ENCODE measurements at places on chromosomes 6 and 20. TPM values are rescaled to one million over a fixed set of nuclear protein-coding genes. Genes with fewer than 3 reads are reported as not detected.
A peak's percentile ranks its signal among the peaks of the same experiment; 100 is the strongest.

DNA sequence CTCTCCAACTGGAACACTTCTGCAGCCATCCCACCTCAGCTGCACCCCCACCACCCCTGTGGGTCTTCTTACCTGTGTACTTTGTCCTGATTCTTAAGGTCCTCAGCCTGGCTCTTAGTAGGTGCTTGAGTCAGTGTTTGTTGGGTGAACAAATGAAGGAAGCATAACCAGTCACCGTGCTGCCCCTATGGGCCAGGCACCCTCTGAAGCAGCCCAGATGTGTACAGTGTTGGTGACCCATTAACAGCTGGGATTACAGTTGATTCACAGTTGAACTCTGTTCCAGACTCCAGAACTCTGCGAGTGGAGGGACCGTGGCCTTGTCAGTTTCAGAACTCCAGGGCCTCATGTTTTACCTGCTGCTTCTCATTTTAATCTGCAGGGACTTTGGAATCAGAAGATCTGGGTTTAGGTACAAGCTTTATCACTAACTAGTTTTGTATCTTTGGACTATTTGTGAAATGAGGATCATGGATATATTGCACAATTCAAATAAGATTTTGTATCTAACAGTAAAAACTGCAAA, 203.8 kb downstream of the TMEM242 start:
- no peak for DNase-seq

- peak; percentile 58 for DNase-seq
These were observed 61.8 kb upstream of the TIAM2 start for GRCh38 chr6:154933181-154933827.

DNA sequence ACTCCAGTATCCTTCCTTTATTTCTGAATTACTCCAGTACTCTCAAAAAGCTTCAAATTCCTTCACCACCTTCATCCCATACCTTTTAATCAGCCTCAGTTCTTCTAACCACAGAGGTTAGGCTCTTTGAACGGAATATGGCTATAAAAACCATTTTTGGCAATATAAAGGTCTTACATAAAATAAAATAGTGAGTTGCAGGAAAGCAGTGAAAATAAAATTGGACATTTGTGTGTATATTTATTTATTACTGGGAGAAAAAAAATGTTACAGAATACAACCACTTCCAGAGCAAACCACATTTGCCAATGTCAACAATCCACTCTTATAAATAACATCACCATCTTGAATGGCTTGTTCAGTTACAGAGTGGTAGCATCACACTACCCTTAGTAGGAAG, 7.7 kb downstream of the HDDC2 start:
- no peak for DNase-seq

GRCh38 chr20:15930311-15931305, 642.6 kb downstream of the KIF16B start:
- DNase-seq: peak; percentile 67

DNA sequence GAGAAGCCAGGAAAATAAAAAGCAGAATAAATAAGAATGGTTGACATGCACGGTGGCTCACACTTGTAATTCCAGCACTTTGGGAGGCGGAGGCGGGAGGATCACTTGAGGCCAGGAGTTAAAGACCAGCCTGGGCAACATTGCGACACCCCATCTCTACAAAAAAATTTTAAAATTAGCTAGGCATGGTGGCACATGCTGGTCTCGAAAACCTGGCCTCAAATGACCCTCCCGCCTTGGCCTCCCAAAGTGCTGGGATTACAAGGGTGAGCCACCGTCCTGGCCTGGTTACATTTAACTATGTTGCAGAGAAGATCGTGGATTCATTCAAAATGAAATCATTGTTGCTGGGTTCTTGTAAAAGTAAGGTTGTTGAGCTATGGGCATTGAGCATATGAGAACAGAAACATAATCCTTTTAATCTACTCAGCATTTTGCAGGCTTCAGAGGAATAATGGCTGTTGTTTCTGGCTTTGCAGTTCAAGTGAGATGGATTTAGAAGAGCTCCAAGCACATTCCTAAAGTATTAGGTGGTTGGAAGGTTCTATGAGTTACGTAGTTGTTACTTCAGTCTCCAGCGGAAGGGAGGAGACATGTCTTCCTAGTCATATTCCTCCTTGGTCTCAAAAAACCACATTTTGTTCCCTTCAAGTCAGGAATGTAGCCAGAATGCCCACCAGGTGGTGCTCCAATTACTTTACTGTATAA, 45.6 kb upstream of the RAB23 start:
- peak; percentile 99 for DNase-seq

GRCh38 chr20:39453890-39454289, 491.7 kb downstream of the DHX35 start:
- DNase-seq: no peak

GRCh38 chr20:37828684-37829083, 74.2 kb upstream of the VSTM2L start:
- DNase-seq: no peak

DNA sequence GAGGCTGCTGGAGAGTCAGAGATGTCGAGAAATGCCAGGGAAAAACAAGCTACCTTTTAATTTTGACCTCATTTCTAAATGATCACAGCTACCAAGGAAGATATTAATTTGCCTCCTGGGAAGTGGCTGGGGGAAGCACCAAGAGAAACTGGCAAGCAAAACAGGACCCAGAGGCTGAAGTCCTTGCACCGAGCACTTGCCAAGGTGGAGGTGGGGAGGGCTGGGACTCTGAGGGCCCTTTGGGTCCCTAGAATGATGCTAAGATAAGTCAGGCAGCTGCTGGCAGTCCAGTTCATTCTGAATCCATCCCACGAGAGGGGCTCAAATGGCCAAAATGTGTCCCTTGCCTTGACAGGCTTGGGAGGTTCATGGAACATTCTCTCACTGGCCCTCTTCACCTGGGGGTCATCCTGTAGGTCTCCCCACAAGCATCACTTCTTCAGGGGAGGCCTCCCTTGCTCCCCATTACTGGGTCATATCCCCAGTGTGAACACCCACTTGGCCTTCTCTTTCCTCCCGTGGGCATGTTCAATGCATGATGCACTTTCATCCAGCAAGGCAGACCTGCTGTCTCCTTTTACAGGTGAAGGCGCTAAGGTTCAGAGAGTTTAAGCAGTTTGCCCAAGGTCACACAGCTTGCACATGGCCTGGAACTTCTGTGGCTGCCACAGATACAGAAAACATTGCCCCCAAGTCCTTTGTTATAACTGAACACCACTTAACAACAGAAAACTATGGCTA, 39.1 kb upstream of the BLCAP start:
- DNase-seq: no peak

GRCh38 chr20:15482525-15482924, 1090.7 kb downstream of the KIF16B start:
- DNase-seq: peak; percentile 9

GRCh38 chr6:160249671-160250070, 8.9 kb downstream of the SLC22A2 start:
- peak; percentile 49 for DNase-seq

DNA sequence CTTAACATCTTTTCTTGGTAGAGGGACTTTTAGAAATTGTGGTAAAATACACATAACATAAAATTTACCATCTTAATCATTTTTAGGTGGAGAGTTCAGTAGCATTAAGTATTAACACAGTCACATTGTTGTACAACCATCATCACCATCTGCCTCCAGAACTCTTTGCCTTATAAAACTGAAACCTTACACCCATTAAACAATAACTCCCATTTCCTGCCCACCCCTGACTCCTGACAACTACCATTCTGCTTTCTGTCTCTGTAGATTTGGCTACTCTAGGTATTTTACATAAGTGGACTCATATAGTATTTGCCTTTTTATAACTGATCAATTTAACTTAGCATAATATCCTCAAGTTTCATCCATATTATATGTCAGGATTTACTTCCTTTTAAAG, 88.7 kb downstream of the ZHX3 start:
- no peak for DNase-seq

DNA sequence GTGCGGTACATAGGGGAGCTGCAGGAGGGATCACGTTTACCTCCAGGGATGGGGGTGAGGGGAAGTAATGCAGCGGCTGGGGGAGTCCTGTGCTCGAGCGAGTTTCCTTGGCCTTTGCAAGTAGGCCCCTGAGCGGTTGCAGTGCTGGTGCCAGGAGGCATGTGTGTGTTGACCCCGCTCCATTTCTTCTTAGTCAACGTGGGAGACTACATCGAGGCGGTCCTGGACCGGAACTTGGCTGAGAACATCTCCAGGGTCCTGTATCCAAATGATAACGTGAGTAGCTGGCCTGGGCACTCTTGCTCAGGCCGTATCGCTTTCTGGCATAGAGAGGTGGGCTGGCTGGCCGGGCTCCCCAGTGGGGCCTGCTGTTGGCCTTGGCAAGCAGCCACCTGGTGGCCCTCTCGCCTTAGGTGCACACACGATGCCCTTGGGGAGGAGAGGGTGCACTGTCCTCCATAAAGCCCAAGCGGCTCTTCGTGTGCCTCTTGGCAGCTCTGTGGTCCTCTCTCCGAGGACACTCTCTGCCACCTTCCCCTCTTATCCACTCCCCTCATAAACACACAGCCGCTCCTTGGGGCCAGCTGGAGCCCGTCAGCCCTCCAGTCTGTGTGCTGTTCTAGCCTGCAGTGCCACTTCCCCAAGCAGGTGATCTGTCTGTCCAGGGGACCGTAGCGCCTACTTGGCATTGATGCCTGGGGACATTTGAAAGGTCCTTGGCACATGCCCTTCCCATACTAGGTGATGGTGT, 29.3 kb downstream of the PYGB start:
- DNase-seq: no peak

DNA sequence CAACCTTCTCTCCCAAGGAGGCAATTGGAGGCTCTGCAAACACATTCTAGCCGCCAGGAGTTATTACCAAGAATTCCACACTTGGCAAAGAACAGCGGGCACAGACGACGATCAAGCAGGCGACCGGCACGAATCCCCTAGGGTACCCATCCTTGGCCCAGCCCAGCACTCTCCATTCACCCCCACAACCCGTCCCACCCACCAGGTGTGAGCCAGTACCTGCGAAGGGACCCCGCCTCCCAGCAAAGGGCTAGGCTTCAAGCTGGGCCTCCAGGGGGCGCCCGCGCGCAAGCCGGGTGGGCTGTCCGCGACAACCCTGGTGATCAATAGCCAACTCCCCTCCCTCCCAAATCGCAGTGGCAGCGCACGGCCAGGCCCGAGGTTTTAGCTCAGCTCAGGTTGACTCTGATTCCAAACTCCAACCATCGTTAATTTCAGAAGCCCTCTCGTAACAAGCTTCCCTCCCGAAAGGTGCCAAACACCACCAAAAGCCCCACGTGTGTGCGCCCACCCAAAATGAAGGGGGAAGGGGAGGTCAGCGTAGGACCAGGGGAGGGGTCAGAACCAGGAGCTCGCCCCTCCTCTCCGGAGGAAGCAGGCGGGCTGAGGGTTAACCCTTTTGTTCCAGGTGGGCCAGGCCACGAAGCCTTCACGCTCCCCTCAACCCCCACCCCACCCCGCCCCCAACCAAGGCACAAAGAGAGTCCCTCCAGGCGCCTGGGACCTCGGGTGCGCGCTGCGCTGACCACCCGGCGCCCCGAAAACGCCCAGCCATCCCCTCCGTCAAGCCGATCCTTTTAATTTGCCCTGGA, 2.1 kb downstream of the SALL4 start:
- peak; percentile 55 for DNase-seq

DNA sequence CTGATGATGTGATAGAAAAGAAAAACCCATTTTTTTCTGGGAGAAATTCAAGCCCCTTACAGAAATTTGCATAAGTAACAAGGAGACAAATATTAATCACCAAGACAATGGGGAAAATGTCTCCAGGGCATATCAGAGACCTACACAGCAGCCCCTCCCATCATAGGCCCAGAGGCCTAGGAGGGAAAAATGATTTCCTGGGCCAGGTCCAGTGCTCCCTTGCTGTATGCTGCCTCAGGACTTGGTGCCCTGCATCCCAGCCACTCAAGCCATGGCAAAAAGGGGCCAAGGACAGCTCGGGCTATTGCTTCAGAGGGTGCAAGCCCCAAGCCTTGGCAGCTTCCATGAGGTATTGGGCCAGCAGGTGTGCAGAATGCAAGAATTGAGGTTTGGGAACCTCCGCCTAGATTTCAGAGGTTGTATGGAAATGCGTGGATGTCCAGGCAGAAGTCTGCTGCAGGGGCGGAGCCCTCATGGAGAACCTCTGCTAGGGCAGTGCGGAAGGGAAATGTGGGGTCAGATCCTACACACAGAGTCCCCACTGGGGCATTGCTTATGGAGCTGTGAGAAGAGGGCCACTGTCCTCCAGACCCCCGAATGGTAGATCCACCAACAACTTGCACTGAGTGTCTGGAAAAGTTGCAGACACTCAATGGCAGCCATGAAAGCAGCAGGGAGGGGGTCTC, 7.6 kb upstream of the DBNDD2 start:
- no peak for DNase-seq

DNA sequence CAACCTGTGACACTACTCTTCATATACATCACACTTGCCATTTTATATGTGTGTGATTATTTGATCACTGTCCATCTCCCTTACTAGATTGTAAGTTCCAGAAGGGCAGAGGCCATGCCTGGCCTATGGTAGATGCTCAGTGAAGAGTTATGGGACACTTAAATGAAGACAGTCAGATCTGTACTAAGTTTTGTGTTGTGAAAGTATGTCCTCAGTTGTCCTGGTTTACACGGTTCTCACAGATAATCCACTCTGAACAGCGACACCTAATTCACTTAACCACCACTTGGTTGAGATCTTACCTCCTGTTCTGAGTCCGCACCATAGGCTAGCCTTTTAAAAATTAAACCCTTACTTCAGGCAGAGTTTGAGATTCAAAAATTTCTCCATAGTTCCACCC, 434.1 kb upstream of the SOX4 start:
- DNase-seq: no peak

GRCh38 chr6:100719883-100720682, 161.0 kb downstream of the ASCC3 start:
- DNase-seq: peak; percentile 42

- DNase-seq: no peak
These were observed 7.2 kb downstream of the KDM1B start for GRCh38 chr6:18162401-18162800.

DNA sequence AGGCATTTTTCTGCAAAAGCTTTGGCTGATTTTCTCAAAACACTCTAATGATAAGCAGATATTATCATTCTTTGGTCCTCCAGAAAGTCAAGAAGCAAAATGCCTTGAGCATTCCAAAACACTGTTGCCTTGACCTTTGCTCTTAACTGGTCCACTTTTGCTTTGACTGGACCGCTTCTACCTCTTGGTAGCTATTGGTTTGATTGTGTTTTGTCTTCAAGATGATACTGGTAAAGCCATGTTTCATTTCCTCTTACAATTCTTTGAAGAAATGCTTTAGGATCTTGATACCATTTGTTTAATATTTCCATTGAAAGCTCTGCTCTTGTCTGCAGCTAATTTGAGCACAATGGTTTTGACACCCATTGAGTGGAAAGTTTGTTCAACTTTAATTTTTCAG, 35.6 kb upstream of the SDHAF4 start:
- DNase-seq: no peak

ELOVL4 gene
- total RNA-seq: 2.4 TPM

GPX5 gene
- total RNA-seq: not detected

KIF13A gene
- 27.2 TPM for total RNA-seq

MYLK4 gene
- total RNA-seq: 0.76 TPM

GHRH gene
- not detected for total RNA-seq

VEGFA gene
- 65.8 TPM for total RNA-seq

MOG gene
- total RNA-seq: not detected
